ENCODE measurements at places on chromosomes 2 and 18.

GRCh38 chr18:65983750-65984149, 232.9 kb downstream of the CDH7 start:
- no peak for DNase-seq

DNA sequence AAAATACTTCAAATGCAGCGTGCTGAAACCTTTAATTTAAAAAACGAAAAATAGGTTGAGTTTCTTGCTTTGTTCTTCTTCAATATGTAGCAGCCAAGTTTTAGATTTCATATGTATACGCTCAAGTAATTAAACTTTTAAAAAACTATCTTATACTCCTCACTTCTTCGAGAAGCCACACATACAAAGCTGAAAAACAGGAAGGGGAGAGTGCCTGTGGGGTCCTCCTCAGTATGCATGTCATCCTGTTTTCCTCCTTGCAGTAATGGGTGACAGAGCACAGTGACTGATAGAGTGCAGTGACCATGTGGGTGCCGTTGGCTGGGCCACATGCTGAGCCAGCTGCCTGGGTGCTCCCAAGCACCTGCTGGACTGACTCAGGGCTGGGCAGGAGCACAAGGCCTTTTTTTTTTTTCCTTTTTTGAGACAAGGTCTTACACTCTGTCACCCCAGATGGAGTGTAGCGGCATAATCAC, 33.3 kb downstream of the UXS1 start:
- no peak for DNase-seq

GRCh38 chr2:197946562-197946961, 142.2 kb downstream of the PLCL1 start:
- no peak for DNase-seq

GRCh38 chr18:6748241-6748640, 18.7 kb downstream of the ARHGAP28 start:
- no peak for DNase-seq

DNA sequence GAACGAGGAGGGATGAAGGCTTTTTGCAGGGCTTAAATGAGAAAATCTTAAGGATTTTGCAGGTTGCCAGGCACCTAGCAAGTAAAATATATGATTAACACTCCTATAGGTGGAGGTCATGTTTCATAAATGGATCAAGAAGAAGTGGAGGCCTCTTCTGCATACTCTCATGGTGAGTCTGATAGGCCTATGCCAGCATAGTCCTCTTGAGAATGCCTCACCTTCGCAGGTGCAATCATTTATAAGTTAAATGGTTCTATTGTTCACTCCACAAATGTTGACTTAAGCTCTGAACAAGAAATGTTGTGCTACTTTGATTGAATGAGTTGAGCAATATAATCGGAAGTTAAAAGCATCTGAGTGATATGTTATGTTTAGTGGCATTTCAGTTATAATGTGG, 12.1 kb downstream of the LRRTM1 start:
- no peak for DNase-seq

GRCh38 chr2:60499651-60500265, 53.7 kb downstream of the BCL11A start:
- no peak for DNase-seq

Measured in caudate nucleus (tissue), 63 donors.